ENCODE measurements at places on chromosomes 1 and 21.

GRCh38 chr1:9010781-9011323, 15.4 kb downstream of the SLC2A7 start:
- DNase-seq = no peak

GRCh38 chr21:35682904-35683549, 377.3 kb downstream of the SETD4 start:
- no peak for DNase-seq

DNA sequence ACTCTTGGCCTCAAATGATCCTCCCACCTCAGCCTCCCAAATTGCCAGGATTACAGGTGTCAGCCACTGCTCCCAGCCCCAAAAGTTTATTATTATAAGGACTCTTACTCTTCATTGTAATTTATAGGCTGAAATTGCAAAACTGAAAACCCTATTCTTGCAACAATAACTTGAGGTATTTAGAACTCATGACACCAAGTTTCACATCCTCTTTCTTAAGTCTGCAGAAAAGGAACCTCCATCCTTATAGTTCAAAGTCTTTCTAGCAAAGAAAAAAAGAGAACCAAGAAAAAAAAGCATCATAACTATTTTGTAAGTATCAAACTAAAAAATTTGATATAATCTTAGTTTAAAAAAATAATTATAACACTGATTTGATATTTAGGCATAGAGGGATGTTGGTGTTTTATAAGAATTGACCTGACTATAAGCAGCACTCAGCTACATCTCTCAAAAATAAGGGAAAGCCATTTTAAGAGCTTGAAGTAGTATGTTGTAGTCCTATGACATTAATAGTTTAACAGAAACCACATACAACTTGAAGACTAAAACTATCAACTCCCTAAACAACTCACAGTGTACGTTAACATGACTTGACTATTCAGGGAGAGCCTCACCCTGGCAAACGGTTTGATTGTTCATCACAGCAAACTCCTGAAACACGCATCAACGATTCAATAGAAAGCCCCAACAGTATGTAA, 122.4 kb downstream of the AKT3 start:
- DNase-seq = no peak

GRCh38 chr21:42051788-42052187, 19.3 kb upstream of the UMODL1 start:
- no peak for DNase-seq

DNA sequence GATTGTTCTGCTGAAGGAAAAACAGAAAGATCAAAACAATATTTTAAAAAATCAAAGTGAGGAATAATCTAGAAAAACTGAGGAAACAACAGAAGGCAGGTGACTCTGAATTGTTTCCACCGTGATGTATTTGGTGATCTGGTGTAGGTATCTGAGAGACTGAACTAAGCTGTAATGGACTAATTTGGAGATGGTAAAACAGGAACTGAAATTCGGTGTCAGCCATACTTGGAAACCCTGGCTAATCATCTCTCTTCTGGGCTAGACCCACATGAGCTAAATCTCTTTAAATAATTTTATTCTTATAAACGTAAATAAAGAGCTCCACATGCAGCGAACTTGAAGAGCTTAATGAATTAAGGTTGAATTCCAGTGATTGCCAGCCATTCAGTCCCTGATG, 1226.1 kb downstream of the NCAM2 start:
- no peak for DNase-seq

- DNase-seq = no peak
These were observed 21.8 kb downstream of the TRPM2 start for GRCh38 chr21:44375281-44375651.

DNA sequence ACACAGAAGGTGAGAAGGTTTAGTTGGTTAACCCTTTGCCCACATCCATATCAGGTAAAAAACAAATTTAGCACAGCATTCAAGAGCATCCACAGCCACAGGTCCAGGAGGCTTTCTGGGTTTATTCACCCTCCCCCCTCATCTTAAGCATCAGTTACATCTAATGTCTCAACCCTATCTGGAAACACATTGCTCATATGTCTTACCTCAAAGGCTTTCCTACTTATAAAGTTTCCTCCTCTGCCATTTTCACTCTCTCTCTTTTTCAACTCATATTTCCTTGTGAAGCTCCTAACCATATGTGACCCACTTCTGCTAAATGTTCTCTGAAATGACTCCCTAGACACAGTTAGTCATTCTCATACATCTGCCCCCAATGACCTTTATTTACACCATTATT, 47.9 kb upstream of the RUNX1 start:
- no peak for DNase-seq

DNA sequence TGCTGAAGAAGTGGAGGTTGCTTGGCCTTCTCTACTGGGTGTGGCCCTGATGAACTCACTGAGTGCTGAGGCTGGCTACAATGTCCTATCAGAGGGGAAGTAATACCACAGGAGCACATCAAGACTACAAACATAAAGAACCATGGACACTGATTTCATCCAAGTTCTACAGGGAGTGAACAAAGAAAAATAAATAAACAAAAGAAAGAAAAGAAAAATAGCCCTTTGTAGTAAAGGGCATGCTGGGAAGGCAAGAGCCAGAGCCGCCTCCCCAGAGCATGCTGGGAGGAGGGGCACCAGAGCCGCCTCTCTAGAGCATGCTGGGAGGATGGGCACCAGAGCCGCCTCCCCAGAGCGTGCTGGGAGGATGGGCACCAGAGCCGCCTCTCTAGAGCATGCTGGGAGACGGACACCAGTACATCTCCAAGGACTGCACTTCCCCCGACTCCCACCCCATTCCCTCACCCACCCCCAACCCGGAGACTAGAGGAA, 65.9 kb downstream of the LAMC2 start:
- no peak for DNase-seq

GRCh38 chr1:194723067-194723466, 1536.7 kb upstream of the B3GALT2 start:
- no peak for DNase-seq

- DNase-seq = peak; percentile 43
These were observed 14.3 kb downstream of the QSOX1 start for GRCh38 chr1:180168786-180169639.

GRCh38 chr1:229326601-229327000, 16.2 kb downstream of the CCSAP start:
- no peak for DNase-seq

DNA sequence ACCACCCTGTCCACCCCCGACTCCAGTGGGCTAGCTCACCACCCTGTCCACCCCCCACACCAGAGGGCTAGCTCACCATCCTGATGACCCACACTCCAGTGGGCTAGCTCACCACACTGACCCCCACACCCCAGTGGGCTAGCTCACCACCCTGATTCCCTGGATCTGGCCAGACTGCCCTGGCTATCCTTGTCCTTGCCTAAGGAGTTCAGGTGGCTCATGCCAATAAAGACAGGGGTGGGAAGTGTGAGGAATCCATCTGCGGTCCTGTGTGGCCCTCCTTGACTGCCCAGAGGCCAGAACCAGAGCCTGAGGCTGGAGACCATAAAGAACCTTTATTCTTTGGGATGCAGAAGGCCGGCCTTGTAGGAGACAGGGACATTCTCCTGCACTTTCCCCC, 3.6 kb downstream of the PADI1 start:
- no peak for DNase-seq

DNA sequence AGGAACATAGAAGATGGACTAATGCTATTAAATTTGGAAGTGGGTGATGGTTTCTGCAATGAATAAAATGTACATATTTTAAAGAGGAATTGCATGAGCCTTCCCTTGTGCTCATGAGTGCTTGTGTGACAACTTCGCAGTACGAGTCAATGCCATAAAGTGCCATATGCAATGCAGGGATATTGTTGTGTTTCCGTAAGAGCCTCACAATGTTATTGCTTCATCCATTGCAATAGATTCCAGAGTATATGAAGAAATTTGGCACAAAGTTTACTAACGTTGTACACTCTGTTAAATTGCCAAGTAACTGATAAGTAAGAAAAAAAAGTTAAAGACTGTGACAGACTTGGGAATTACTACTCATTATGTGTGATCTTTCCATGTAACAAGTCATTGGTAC, 22.3 kb downstream of the BTG3 start:
- no peak for DNase-seq

- no peak for DNase-seq
These were observed 6.7 kb downstream of the DEPDC1 start for GRCh38 chr1:68490046-68490651.

DNA sequence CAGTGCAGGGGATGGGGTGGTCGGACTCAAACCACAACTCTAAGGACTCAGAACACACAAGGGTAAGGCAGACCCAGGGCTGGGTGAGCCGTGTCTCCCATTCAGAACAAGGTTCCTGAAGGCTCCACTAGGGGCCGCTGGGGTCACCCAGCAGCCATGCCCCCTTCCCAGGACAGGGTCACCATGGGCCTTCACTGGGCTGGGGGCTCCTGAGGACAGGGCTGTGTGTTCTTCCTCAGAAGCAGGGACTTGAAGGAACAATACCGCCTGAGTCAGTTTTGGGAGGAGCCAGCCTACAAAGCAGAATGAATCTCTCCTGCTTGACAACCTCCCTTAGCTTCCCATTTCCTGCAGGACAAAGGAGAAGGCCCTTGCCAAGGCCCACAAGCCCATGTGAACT, 15.4 kb downstream of the RIMS3 start:
- DNase-seq = no peak

GRCh38 chr1:91501971-91502671, 1.5 kb downstream of the CDC7 start:
- DNase-seq = no peak

GRCh38 chr21:31520561-31521098, 138.9 kb upstream of the SOD1 start:
- no peak for DNase-seq

DNA sequence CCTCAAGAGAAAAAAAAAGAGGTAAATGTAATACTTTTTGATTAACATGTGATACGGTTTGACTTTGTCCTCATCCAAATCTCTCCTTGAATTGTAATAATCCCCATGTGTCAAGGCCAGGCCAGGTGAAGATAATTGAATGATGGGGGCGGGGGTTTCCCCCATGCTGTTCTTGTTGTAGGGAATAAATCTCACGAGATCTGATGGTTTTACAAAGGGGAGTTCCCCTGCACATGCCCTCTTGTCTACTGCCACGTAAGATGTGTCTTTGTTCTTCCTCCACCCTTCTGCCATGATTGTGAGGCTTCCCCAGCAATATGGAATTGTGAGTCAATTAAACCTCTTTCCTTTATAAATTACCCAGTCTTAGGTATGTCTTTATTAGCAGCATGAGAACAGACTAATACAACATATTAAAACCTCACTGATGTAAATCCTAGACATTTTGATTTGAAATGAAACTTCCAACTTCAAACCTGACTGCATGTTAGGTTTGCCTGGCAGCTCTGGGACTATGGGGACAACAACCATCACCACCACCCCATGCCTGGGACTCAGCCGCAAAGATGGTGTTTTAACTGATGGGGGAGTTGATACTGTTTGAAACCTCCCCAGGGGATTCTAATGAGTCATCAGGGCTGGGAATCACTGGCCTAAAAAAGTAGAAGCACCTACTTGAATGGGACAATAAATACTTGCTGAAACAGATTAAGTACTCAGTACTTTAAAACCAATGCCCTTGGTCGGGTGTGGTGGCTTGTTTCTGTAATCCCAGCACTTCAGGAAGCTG, 32.8 kb upstream of the BACH1 start:
- no peak for DNase-seq

- DNase-seq = no peak
These were observed 1.3 kb upstream of the HES4 start for GRCh38 chr1:1001057-1001783.

GRCh38 chr21:40016667-40017066, 149.4 kb downstream of the PCP4 start:
- DNase-seq = no peak

DNA sequence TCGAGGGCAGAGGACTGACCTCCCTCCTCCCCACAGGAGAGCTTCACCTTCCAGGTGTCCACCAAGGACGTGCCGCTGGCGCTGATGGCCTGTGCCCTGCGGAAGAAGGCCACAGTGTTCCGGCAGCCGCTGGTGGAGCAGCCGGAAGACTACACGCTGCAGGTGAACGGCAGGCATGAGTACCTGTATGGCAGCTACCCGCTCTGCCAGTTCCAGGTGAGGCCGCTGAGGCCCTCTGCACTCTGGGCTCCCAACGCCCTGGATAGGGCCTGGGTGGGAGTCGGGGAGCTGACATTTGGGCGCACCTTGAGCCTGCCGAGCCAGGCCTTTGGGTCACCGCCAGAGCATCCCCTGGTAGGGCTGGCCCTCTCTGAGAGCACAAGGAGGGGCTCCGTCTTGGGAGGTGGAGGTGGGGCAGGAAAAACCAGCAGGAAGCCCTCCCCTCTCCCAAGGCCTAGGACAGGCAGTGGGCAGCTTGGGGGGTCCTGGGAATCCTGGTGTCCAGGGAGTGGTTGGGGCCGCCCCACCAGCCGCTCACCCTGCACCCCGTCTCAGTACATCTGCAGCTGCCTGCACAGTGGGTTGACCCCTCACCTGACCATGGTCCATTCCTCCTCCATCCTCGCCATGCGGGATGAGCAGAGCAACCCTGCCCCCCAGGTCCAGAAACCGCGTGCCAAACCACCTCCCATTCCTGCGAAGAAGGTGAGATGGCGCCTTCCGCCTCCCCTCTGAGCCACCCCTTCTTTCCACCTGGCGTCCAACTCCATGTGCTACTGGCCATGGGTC, 65.1 kb downstream of the PIK3CD start:
- DNase-seq = no peak

DNA sequence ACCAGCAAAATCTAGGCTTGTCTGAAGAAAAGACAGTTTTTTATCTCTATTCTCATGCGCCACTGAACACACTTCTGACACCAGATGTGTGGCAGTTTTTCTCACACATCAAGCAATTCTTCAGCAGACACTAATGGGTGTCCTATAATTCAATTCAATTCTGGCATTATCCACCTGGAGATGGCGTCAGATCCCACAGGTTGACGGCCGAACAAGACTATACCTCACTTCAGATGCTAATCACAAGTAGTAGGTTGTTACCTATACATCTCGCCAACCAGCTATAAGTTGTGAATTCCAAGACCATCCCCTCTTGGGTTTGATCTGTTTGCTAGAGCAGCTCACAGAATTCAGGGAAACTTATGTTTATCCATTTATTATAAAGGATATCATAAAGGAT, 89.9 kb upstream of the ARTN start:
- no peak for DNase-seq

Measured in DND-41 (cell line).